ENCODE measurements at places on chromosomes 4 and X. TPM values are rescaled to one million over a fixed set of nuclear protein-coding genes. Genes with fewer than 3 reads are reported as not detected.

DNA sequence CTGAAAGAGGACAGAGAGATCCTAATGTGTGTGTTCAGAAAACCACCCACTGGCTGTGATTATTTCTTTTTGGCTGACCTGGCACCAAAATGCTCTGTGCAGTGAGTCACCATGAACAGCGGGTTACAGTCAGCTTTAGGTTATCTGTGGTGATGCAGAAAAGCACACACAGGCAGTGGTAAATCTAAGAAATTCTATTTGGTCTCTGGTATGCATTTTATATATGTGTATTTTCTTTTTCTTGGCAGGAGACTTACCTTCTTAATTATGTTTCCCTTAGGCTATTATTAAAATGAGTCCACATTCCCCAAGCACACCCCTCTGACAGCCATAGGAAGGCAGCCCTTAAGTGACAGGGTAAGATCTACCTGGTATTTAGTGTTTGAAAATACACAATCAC, 79.1 kb upstream of the TFDP3 start:
- peak; percentile 52 for DNase-seq

The KLF8 gene
- total RNA-seq: 6.0 TPM

GRCh38 chr4:150911326-150911725, 103.8 kb downstream of the LRBA start:
- no peak for DNase-seq

The CENPVL2 gene
- total RNA-seq: not detected

The ADGRL3 gene
- total RNA-seq: under 0.01 TPM

- DNase-seq: no peak
These were observed 209.0 kb downstream of the BCOR start for GRCh38 chrX:39888730-39889129.

DNA sequence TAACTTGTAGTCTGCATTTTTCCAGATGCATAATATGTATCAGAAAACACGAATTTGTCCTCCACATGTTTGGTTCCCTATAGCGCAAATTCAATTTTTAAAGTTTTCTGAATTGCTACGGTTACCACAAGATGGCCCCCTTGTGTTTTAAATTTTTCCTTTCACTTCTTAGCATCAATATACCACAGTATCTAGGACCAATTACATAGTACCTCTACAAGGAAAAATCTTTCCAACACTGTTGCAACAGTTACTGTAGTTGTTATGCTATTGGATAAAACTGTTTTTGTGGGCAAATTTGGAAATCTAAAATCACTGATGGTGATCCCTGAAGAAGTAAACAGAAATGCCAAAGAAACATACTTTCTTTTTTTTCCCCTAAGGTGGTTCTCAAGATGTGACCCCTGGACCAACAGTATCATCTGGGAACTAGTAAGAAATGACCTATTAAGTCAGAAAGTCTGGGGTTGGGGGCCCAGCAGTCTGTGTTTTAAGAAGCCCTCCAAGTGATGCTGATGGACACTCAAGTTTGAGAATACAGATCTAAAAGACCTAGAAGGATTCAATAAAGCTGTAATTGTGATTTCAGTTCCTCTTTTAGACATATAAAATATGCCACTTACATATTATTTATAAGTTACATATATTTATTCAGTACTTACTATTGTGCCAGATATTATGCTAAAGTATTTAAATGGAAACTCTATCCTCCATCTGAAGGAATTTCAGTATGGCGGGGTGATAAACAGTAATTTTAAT, 3.1 kb downstream of the ZGRF1 start:
- DNase-seq: peak; percentile 29

- peak; percentile 43 for DNase-seq
These were observed 212.4 kb upstream of the TTC29 start for GRCh38 chr4:147157860-147158701.

DNA sequence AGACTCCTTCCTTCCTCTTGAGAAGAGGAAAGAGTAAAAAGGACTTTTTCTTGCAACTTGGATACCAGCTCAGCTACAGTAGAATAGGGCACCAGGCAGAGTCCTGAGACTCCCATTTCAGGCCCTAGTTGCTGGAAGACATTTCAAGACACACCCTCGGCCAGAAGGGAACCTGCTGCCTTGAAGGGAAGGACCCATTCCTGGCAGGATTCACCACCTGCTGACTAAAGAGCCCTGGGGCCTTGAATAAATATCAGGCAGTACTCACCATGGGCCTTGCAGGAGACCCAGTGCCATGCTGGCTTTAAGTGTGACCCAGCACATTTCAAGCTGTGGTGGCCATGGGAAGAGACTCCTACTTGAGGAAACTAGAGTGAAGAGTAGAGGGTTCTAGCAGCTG, 317.6 kb downstream of the DKK2 start:
- no peak for DNase-seq

DNA sequence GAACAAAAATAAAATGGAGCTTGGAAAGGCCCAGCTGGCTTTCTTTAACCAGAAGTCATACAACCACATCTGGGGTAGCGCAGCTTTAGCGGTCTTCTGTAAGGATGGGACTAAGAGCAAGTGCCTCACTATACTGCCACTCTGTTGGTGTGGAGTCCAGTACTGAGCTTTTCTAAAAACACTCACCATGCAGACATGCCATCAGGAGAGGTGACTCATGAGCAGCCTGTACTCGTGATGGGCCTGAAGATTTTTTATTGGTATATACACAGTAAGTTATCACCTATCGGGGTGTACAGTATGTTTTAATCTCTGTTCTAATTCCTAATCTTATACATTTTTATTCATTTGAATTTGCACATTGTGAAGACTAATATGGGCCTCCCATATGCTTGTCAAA, 9.6 kb downstream of the PPP3CA start:
- peak; percentile 60 for DNase-seq

DNA sequence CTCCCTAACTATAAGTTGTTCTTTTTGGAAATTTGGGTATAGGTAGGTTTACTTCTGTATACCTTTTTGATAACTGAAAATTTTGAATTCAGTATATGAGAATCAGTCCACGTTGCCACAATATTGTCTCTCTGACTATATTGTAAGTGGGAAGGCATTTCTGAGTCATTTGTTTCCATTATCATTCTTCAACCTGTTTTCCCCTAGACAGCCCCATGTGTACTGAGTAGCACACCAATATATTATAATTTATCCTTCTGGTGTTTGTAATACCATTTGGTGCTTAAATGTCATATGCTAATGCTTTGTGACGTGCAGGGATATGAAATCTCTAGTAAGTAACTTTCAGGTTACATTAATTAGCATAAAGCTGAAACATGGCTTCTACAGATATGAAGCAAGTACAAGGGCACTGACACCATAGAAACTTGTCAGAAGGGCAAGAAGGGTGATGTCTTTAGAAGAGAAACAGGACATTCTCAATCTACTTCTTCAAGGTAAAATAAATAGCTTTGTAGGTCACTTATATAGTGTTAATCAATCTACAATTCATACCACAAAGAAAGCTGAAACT, 27.7 kb downstream of the PAK3 start:
- no peak for DNase-seq

The MXRA5 gene
- total RNA-seq: 0.26 TPM

- DNase-seq: no peak
These were observed 393.3 kb downstream of the PPP3CA start for GRCh38 chr4:100954046-100954445.

GRCh38 chr4:53558065-53558801, 33.1 kb downstream of the LNX1 start:
- peak; percentile 90 for DNase-seq

- DNase-seq: no peak
These were observed 52.3 kb downstream of the KLF3 start for GRCh38 chr4:38716256-38716655.

DNA sequence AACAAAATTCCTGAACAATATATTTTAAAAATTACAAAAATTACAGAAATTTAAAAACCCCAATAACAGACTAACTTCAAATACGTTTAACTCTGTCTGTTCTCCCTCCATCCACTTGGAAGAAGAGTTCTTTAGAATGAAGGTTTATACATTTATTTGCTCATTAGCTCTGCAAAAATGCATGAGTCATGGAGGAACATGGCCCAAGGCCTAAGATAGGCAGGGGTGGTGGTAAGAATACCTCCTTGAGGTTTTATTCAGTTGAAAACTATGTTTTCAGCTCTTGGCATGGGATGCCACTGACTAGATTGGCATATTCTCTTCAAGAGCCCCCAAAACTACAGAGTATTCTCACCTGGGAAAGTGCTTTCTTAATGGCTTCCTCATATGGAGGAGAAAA, 8.8 kb upstream of the LRRC66 start:
- DNase-seq: peak; percentile 76

DNA sequence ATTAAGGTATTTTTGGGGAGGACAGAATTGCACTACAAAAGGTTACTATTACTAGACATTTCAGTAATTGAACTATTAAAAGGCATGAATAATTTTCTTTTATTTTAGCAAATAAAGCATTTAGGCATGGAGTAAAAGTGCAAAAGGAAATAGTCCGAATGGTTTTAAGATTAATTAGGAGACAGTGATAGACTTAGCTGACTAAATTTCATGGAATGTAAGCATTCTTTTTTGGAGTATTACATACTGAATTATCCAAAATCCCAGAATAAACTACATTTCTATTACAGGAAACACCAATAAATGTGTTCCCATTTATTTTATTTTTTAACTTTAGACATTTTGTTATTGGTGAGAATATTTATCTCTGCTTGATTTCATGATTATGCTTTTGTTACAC, 30.7 kb upstream of the MAP9 start:
- no peak for DNase-seq

GRCh38 chr4:123381996-123382395, 14.6 kb upstream of the SPRY1 start:
- DNase-seq: no peak

The ATP5ME gene
- total RNA-seq: 70.8 TPM

The CSAG1 gene
- not detected for total RNA-seq

The EGF gene
- 1.1 TPM for total RNA-seq

GRCh38 chrX:30414144-30414543, 105.0 kb upstream of the NR0B1 start:
- DNase-seq: no peak

The SPIN4 gene
- 1.3 TPM for total RNA-seq

The RNF212 gene
- total RNA-seq: 0.64 TPM

GRCh38 chrX:79719568-79720231, 294.9 kb upstream of the TBX22 start:
- DNase-seq: no peak

DNA sequence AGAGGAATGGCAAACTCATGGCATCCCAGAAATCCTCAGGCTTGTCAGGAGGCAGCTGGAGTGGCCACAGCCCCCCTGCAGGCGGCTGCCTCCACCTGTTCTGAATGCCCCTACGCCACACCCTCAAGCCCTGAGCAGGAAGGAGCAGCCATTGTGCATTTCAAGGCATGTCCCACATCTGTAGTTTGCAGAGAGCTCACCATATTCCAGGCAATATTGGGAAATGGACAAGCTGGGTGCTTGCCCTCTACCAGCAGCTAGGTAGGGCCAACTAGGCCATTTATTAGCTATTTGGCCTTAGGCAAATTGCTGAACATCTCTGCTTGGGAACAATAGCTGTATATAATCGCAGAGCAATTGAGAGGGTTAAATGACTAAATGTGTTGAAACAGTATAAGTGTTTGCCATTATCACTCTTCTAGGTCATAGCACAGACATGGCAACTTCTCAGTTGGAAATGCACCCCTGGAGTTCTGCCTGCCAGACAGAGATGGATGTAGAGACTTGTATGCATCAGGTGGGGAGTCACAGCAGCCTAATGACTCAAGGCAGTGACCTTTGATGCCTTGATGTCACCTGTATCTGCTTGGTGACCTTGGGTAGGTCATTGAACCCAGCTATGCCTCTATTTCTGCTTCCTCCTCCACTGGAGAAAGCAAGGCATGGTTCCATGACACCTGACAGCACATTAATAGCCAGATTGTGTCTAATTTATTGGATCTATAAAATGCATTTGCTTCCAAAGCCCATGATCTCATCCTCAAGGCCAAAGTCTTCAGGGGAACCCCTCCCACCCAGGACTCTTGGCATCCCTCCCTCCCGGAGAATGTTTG, 52.8 kb downstream of the FHDC1 start:
- no peak for DNase-seq

DNA sequence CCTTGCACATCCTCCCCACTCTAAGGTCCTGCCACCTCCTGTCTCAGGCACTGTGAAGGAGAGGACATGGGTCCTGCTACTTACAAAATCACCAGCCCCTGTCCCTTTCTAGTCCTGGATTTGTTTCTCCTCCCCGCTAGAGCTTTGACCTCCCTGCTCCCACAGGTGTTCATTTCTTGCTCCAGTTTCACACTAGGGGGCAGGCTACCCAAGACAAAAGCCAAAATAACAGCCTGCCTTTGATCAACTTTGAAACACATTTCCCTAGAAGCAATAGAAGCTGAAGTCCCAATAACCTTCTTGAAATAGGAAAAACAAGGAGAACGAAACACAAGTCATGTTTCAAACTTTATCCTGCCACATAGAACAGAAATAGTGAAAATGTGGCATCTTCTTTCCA, 164.4 kb downstream of the QDPR start:
- no peak for DNase-seq

DNA sequence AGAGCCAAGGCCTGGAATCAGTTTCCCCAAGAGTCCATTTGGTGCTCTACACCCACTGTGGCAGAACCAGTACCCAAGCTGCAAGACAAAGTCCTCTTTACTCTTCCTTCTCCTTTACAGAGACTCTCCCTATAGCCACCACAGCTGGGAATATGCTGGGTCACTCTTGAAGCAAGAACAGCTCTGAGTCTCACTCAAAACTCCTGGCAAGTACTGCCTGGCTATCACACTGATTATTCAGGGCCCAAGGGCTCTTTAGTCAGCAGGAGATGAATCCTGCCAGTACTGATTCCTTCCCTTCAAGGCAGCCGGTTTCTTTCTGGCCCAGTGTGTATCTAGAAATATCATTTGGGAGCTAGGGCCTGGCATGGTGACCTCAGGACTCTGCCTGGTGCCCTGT, 130.9 kb downstream of the AR start:
- no peak for DNase-seq

GRCh38 chrX:152465132-152465531, 14.0 kb upstream of the GABRA3 start:
- no peak for DNase-seq

The USP26 gene
- not detected for total RNA-seq

- no peak for DNase-seq
These were observed 40.4 kb downstream of the GPC4 start for GRCh38 chrX:133374874-133375387.

The INTU gene
- 3.9 TPM for total RNA-seq

- DNase-seq: no peak
These were observed 80.2 kb downstream of the SH2D1A start for GRCh38 chrX:124426288-124427169.

DNA sequence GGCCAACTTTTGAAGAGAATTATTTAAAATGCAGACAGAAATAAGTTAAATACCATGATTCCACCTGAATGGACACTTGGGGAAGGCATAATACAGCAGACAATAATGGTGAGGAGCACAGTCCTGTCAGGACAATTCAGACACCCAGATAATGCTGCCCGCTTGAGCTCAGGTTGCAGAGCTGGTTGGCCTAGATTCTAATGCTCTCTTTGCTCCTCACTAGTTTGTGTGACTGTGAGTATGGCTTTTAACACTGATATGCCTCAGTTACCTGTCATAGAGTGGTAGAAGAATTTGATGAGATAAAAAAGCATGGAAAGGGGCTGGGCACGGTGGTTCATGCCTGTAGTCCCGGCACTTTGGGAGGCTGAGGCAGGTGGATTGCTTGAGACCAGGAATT, 62.1 kb downstream of the SH3KBP1 start:
- DNase-seq: no peak

The PCDH18 gene
- total RNA-seq: under 0.01 TPM

The RS1 gene
- total RNA-seq: not detected

GRCh38 chr4:148029781-148030180, 297.9 kb downstream of the ARHGAP10 start:
- DNase-seq: no peak

Measured in bronchial epithelial cell (primary cell).